ENCODE measurements at places on chromosomes 4 and X.
A peak's percentile ranks its signal among the peaks of the same experiment; 100 is the strongest.

- no peak for DNase-seq
These were observed 21.2 kb upstream of the GPC3 start for GRCh38 chrX:134006484-134007161.

- DNase-seq: no peak
These were observed 100.9 kb downstream of the MAMLD1 start for GRCh38 chrX:150464001-150464400.

GRCh38 chr4:159185591-159186023 is 82.7 kb downstream of the RAPGEF2 start:
- DNase-seq: no peak

GRCh38 chrX:133649651-133650050 is 234.4 kb upstream of the GPC4 start:
- no peak for DNase-seq

DNA sequence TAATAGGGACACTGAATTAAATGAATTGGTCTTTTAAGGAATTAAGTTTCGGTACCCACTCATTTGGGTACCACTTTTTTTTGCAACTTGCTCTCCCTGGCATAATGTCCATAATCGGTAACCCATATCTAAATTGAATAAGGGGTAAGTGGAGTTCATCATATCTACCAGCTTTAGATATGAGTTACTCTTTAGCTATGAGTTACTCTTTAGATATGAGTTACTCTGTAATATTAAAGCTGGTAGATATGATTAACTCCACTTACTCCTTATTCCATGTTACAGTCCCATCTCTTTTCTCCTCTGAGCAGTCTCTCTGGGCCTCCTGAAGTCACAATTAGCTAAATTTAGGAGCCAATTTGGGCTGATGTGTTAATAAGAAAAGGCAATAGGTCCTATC is 85.7 kb downstream of the TEX13C start:
- no peak for DNase-seq

- peak; percentile 63 for DNase-seq
These were observed 80.8 kb upstream of the CLNK start for GRCh38 chr4:10765386-10765785.

GRCh38 chr4:11765849-11766453 is 337.3 kb upstream of the HS3ST1 start:
- DNase-seq: peak; percentile 25

GRCh38 chrX:114903618-114904017 is 113.8 kb downstream of the IL13RA2 start:
- DNase-seq: no peak

DNA sequence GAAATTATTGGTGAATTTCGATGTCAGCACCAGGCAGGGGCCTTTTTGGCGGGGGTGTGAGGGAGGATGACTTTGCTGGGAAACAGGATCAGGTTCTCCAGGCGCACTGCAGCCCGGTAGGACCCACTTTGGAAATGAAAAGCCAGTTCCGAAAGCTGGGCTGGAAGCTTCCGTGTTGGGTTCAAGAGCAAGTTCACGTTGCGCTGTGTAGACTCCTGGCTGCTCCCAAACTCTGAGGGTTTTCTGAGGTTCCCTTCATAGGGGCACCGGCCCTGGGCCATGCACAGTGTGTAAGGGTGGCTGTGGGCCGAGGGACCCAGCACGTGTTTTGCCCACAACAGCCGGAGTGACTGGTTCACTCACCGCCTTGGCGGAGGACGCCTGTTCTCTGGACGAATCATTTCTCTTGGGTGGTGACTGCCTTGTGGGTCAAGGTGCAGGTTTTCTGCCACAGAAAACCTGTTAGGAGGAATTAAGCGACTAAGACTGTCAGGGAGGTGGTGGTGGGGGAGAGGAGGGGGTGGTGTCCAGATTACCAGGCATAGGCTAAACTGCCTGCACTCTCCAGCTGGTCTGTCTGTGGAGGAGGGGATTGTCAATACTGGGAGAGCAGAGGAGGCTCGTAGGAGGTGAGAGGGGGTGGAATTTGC is 8.0 kb downstream of the SHOX start:
- no peak for DNase-seq

DNA sequence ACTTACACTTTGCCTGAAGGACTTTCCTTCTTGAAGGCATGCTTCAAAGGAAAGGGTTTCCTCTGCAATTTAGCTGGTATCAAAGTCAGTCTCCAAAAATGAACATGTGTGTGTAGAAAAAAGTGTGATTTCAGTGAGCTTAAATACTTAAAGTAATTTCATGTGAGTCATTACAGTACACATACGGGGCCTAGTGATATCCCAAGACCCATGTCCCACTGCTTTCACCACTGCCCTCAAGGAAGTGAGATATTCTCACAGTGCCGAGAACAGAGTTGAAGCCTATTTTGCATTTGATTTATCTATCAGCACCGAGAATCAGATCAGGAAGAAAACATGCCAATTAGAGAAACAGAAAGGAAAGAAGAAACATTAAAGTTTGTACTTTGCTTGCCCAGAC is 61.0 kb downstream of the CHST7 start:
- DNase-seq: no peak

GRCh38 chr4:12852338-12853307 is 631.5 kb downstream of the RAB28 start:
- DNase-seq: peak; percentile 56

DNA sequence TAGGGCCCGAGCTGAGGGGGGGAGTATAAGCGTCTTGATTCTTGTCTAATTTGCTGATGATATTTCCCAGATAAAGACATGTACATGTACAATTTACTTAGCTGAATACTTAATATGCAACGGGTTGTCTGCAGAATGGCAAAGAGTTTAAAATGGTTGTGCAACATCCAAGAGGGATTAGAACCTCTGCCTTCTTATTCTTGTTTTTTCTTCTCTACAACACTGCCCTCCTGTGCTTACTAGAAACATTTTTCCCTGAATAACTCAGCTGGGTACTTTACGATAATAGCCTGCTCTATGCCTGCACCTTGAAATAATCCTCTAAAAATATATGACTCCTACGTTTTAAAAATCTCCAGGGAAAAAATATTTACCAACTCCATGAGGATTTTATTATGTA is 41.8 kb downstream of the INTS12 start:
- DNase-seq: peak; percentile 1

DNA sequence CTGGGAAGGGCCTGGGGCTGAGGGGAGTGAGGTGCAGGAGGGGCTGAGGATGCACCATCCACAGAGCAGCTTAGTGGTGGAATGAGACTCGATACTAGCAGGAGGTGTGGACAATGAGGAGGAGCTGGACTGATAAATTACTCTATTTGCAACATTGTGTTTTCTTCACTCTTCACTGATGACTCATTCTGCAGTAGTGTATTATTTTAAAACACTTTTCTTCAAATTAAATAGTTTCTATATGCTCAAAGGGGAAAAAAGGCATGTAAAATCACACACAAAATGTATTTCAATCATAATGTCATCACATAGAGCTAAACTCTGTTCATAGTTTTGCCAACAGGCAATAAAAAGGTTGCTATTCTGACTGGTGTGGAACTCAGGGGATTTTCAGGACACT is 467.0 kb upstream of the CTSO start:
- no peak for DNase-seq

DNA sequence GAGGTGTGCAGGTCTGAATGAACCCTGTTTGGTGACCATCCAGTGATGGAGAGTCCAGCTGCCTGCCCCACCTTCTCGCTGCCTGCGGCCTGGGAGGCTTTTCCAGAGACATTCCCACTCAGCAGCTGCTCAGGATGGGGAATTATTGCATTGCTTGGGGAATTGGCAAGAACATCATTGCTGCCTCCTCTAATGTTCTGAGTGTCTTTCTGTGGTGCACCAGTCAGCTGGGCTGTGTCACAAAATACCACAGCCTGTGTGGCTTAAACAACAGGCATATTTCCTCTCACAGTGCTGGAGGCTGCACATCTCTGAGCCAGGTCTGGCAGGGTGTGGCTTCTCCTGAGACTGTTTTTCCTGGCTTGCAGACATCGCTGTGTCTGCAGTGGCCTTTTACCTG is 86.8 kb upstream of the AFAP1 start:
- no peak for DNase-seq

GRCh38 chr4:25308306-25308705 is 4.3 kb upstream of the ZCCHC4 start:
- no peak for DNase-seq

DNA sequence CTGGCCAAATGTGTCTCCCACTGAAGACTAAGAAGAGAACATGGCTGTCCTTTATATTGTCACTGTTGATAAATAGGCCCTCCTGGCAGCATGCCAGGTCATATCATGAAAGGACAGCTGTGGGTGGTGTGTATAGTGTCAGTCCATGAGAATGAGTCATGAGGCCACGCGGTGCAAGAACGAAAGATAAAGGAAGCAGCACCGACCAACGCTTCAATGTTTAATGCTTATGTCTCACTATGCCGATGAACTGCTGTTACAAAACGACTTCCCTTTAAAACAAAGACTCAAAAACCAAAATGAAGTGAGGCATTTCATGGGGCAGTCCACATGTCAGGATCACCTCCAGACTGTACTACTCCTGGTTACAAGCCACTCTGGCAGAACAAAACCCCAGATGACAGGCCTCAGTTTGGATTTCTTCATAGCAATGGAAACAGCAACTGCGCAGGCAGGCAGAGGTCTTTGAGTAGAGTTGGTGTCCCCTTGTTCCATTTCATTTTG is 5.2 kb upstream of the TCEANC start:
- DNase-seq: peak; percentile 26

Data from NCI-H2171 treated with DMSO at 0.1 percent for 48 hours (cell line).